NCI-H1930 (cell line): ENCODE measurements at places on chromosomes 1 and 21.
A peak's percentile ranks its signal among the peaks of the same experiment; 100 is the strongest.

DNA sequence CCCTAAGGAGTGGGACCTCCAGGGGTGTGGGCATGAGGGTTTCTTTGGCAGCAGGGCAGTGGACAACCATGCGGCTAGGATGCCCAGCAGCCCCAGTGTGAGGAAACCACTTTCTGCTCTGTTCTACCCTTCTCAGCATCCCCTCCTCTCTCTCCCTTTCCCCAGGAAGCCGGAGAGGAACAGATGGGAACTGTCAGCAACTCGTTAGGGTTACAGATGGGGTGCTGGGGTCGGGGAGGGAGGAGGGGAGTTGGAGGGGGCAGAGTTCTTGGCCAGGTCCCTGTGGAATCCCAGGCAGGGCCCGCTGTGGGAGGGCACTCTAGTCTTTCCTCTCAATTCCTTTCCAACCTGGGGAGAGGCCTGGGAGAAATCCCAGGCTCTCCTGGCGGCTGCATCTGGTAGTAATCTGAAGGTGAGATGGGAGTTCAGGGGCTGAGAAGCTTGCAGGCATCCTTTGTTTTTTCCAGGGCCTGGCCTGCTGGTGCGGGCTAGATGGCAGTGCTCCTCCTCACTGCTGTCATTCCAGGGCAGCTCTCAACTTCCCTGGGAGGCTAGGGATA lies 93.9 kb upstream of the CSF3R start:
- DNase-seq = no peak

GRCh38 chr21:35359076-35359475 lies 310.0 kb upstream of the RUNX1 start:
- no peak for DNase-seq

DNA sequence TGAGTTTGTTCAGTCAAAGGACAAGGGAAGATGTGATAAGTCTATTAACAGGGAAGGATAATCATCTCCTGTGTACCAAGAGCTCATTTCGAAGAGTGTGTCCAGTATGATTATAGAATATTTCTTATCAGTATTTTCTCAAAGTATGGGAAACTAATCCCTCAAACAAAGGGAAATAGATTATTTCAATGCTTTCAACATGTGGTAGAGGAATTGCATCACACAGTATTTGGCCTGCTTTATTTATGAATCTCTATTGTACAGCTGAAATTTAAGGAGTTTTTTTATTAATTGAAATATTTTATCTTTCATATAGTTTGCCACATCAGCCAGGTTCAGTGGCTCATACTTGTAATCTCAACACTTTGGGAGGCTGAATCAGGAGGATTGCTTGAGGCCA lies 151.0 kb downstream of the CLEC20A start:
- DNase-seq = no peak

DNA sequence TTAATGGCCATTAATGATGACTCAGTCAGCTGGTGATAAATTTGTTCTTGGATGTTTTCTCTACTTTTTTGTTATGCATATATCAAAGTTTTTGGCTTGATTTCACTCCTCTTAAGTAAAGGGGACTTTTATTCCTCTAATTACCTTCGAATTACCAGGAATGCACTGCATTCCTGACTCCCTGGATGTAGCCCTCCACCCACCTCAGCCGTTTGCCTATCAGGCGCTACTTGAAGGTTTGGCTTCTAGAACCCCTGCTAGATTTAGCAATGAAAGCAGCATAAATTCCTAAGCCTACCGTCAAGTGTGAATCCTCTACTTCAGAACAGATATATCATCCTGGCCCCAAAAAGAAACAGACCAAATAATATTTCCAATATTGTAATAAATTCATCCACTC lies 387.8 kb upstream of the ADGRL2 start:
- no peak for DNase-seq

GRCh38 chr1:225944951-225945350 lies 3.9 kb upstream of the LEFTY2 start:
- DNase-seq = no peak

DNA sequence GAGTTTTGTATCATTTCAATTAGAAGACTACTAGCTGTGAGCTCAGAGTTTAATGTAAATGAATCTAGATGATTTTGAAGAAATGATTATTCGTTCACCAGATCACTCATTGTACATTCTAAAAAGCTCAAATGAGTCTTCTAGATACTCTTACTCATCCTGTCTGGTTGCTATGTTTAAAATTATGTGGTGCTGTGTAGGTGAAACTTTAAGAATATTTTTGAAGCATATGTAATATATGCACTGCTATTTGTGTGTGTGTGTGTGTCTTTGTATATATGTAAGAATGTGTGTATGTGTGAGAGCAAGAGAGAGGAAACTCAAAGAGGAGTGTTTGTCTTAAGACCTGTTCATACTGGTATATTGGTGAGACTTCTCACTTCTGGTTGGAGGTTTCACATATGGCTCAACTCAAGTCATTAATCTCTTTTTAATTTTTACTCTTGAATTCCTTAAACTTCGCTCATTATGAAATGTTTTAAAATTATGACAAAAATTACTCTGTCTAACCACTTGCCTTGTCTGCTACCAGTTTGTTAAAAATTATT lies 8.6 kb upstream of the C1orf105 start:
- DNase-seq = no peak

DNA sequence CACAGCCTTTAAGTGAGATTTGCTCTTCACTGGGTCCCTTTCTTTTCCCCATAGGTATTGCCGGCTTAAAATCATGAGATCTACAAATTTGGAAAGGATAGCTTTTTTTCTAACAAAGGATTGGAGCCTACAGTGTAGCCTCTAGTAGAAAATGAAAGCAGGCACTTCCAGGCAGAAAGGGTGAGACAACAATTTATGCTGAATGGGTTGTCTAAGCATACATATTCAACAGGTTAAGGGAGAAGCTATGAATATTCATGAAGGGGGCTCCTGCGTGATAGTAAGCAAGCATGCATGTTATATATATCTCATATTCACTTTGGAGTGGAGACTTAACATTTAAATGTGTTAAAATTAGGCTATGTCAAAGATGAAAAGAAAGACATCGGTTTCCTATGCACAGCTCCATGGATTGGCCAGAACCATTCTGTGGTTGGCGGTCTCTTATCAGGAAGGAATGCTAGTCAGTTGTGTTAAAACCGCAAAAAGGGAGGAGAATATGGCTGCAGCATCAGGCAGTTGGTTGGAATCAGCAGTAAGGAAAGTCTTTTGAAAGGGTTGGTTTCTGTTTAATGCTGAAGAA lies 66.0 kb downstream of the VCAM1 start:
- DNase-seq = no peak

- no peak for DNase-seq
These were observed 22.3 kb downstream of the APP start for GRCh38 chr21:26148071-26148839.

DNA sequence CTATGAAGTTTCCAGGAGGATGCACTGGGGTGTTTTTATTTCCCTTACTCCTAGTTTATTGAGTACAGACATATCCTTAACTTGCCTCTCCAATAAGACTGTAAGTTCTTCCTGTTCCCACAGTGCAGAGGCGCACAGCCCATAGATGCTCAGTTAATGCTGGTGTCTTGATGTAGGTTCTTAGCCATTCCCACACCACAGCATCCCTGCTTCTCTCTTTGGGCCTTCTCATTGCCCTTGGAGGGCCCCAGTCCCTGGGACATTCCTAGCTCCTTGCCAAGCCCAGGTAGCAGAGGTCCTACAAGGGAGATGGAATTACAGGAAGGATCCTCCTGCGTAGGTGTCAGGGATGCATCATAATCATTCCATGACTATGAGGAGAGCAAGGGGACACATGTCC lies 61.6 kb upstream of the HMGB4 start:
- no peak for DNase-seq

DNA sequence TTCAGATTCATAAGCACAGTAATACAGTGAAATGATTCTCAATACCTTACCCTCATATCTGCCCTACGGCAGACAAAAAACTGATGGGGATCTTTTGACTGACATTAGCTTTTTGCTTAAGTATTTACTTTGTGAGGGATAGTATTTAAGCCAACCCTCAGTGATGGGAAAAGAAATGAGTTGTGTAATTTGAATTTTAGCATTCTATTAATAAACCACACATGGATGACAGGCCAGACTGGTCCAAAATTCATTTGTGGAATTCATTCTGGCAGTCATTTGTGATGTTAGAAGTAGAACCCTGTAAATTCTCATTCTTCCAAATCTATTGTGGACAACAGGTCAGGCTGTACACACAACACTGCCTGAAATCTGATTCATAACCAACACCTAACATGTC lies 14.9 kb downstream of the TRIM33 start:
- no peak for DNase-seq

GRCh38 chr1:228212966-228213844 lies 5.4 kb downstream of the OBSCN start:
- DNase-seq = peak; percentile 81
